ENCODE measurements at places on chromosomes 7 and 10. TPM values are rescaled to one million over a fixed set of nuclear protein-coding genes. Genes with fewer than 3 reads are reported as not detected.

- no peak overlapping the region for H3K4me3 ChIP-seq
- DNase-seq = no peak
- no peaks in the 10 kb centered on the region for H3K27me3 ChIP-seq
- H3K4me1 ChIP-seq = no peaks in the 10 kb centered on the region
- no peak overlapping the region for H3K27ac ChIP-seq
- no peaks in the 10 kb centered on the region for H3K36me3 ChIP-seq
Measured at GRCh38 chr10:36170943-36171501, 528.9 kb upstream of the FZD8 start.

DNA sequence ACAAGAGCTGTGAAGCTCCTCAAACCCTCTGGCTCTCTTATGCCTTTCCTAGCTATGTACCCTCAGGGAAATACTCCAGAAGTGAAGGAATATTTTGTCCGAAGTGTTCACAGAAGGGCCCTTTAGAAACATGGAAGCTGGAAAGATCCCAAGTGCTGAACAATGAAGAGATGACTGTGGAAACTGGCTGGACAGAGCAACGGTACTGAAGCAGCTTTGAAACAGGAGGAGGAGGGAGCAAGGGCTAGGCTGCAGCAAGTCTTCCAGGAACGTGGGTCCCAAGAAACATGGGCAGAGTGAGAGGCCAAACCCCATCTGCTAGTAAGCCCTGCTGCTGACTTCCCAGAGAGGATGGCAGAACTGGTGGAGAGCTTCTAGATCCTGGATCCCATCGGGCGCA lies 3.0 kb upstream of the PSAP start:
- H3K4me3 ChIP-seq = no peak overlapping the region
- no peaks in the 10 kb centered on the region for H3K36me3 ChIP-seq
- no peak overlapping the region for H3K27ac ChIP-seq
- DNase-seq = no peak

DNA sequence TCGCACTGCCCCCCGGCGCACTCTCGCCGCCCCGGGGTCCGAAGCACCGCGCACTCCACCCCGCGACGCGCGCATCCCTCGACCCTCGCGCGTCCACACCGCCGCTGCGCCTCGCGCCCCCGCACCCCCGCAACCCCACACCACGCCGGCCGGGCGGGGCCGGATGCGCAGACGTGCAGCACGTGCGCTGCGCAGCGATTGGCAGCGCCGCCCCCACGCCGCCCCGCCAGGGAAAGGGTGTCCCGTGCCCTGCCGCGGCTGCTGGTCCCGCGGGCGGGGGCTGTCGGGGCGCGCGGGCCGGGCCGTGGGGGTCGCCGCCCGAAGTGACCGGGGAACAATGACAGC lies 53.7 kb upstream of the KDM7A start:
- H3K4me3 ChIP-seq = peak overlapping the region; percentile 70
- H3K36me3 ChIP-seq = no peaks in the 10 kb centered on the region
- H3K27me3 ChIP-seq = no peaks in the 10 kb centered on the region
- peak; percentile 78 for DNase-seq

DNA sequence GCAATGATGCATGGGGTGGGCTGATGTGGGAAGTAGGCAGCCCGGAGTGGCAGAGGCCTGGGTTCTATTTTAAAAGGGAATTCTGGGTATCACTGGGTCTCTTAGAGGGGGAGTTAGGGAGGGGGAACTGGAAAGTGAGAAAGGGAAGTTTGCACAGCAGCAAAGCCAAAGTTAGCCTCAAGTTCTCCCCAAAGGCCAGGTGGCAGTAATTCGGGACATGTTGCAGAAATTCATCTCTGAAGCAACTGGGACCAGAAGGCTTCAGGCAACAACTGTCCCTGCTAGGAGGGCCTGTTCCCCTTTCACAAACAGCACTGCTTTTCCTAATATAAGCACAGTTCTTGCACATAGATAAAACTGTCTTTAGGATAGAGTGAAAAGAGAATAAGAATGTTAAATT lies 67.4 kb downstream of the NOD1 start:
- H3K27me3 ChIP-seq = no peaks in the 10 kb centered on the region
- H3K4me3 ChIP-seq = no peak overlapping the region
- no peak overlapping the region for H3K27ac ChIP-seq
- H3K36me3 ChIP-seq = no peaks in the 10 kb centered on the region
- no peak for DNase-seq
- no peaks in the 10 kb centered on the region for H3K4me1 ChIP-seq

DNA sequence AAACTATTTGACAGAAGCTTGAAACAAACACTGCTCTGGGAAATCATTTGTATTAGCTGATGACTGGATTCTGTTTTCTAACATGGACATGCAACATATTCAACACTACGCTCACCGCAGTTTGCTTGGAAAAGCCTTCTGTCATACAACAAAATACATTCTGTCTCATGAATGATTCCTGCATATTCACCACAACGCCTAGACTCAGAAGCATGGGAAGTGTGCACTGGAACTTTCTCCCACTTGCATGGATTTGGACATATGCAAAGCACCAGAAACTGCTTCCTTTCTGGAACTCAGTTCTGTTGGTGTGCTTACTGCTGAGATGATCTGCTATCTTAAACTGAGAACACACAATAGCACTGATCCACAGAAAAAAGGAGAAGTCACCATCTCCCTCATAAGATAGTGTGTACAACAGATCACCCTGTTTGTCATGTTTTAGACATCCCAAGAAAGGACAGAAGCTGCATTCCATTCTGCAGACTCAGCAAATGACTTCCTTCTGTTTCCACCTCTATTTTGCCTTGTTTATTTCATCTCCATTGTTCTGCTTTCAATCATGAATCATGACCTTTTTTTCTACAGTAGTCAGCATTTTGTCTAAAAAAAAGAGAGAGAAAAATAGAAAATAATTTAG lies 115.8 kb downstream of the HTR7 start:
- no peaks in the 10 kb centered on the region for H3K36me3 ChIP-seq
- no peak overlapping the region for H3K4me3 ChIP-seq
- H3K4me1 ChIP-seq = no peaks in the 10 kb centered on the region

- H3K4me1 ChIP-seq = no peaks in the 10 kb centered on the region
- H3K36me3 ChIP-seq = no peaks in the 10 kb centered on the region
- DNase-seq = no peak
- no peak overlapping the region for H3K27ac ChIP-seq
- no peak overlapping the region for H3K4me3 ChIP-seq
- H3K27me3 ChIP-seq = no peaks in the 10 kb centered on the region
Measured at GRCh38 chr10:25498645-25499044, 323.8 kb downstream of the GPR158 start.

DNA sequence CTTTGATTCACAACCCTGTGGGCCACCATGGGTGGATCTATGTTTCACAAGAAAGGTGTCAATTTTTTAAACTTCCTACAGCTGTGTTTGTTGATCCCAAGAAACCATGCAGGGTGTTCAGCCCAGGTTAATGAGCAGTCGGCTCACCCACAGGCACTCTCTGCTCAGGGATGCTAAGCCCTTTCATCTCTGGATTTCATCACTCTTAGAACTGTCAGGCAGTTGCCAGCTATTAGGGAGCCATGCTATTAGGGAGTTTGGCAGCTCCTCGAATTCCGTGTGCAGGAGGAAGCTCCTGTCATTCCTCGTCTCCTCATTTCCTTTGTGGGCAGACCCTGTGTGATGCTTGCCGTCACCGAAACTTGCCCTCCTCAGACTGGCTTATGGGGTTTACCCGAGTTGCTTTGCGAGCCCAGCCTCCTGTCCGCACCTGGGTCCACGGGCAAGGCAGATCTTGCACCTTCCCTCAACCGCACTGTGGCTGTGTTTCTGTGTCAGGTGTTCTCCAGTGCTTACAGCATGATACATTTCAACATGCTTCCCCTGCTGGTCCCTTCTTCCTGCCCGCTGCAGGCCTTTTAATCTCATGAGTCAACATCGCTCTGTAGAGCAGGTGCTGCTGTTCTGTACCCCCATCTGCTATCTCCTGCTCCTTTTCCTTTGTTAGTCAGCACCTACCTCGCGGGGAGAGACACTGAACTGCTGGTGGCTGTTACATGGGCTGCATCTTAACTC lies 509.8 kb downstream of the SUGCT start:
- no peaks in the 10 kb centered on the region for H3K27me3 ChIP-seq
- no peak for DNase-seq
- H3K36me3 ChIP-seq = no peaks in the 10 kb centered on the region
- H3K4me1 ChIP-seq = peaks cover 3% of the 10 kb centered on the region

DNA sequence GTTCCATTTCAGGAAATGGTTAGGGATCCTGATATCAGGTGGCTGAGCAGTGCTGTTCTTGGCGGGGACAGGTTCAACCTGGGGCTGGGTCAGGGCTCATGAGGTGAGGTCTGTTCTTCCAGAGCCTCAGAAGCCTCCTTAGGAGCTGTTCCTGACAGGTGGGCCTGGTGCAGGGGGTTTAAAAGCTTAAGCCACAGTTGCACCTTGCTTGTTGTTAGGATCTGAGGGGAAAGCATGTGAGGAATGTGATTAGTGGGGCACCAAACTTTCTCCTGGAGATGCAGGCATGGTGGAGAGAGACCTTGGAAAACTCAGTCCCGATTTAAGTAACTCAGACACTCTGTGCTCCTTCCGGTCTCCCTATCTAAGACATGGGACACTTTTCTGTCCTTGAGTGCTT lies 18.7 kb upstream of the CRHR2 start:
- H3K27me3 ChIP-seq = no peaks in the 10 kb centered on the region
- H3K4me3 ChIP-seq = no peak overlapping the region
- H3K4me1 ChIP-seq = peaks cover 14% of the 10 kb centered on the region
- no peaks in the 10 kb centered on the region for H3K36me3 ChIP-seq
- no peak overlapping the region for H3K27ac ChIP-seq

- H3K27ac ChIP-seq = no peak overlapping the region
- no peak overlapping the region for H3K4me3 ChIP-seq
- no peaks in the 10 kb centered on the region for H3K27me3 ChIP-seq
Measured at GRCh38 chr10:103457176-103457712, 1.5 kb downstream of the CALHM1 start.

DNA sequence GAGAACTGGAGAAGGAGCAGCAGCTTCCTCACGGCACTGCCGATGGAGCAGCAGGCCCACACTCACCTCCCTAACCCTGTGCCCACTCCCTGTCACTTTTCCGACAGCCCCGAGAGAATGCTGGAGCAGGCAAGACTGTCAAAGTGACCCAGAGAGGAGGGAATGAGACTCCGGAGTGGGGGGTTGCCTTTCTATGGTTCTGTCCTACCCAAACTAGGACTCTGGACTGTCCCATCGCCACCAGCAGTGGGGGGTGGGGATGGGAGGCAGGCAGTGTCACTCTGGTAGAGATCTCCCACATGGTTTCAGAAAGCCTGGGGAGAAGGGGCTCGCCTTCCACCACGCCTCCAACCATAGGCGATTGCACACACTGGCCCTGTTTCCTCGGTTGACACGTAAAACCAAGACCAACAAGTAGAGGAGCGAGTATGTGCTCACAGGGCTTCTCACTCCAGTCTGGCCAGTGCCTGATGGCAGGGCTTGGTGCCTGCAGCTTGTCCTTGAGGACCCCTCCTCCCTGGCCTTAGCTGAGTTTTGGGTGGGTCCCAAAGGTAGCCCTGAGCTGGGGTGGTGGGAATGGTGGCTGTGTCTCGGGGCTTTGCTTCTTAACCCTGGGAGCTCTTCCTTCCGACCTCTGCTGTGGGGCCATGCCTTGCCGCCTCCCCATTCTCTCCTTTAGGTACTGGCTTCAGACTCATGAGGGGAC lies 148.5 kb downstream of the PTPN20 start:
- no peaks in the 10 kb centered on the region for H3K27me3 ChIP-seq
- H3K27ac ChIP-seq = no peak overlapping the region
- H3K4me3 ChIP-seq = no peak overlapping the region

GRCh38 chr7:2475678-2476015 lies 551 bp downstream of the GRIFIN start:
- no peak overlapping the region for H3K27ac ChIP-seq
- H3K4me3 ChIP-seq = no peak overlapping the region
- no peak for DNase-seq

- no peaks in the 10 kb centered on the region for H3K27me3 ChIP-seq
- no peak for DNase-seq
- H3K36me3 ChIP-seq = peaks cover 78% of the 10 kb centered on the region
- H3K4me1 ChIP-seq = peaks cover 24% of the 10 kb centered on the region
- no peak overlapping the region for H3K4me3 ChIP-seq
Measured at GRCh38 chr7:106874076-106874475, 9.0 kb downstream of the PIK3CG start.

GRCh38 chr7:5692112-5692844 lies 89.2 kb downstream of the RNF216 start:
- DNase-seq = no peak
- peaks cover 9% of the 10 kb centered on the region for H3K36me3 ChIP-seq

GRCh38 chr7:27172315-27172774 lies 1.8 kb downstream of the HOXA10 start:
- no peak overlapping the region for H3K27ac ChIP-seq
- H3K4me3 ChIP-seq = no peak overlapping the region
- peaks cover 59% of the 10 kb centered on the region for H3K4me1 ChIP-seq
- H3K36me3 ChIP-seq = no peaks in the 10 kb centered on the region
- no peak for DNase-seq

DNA sequence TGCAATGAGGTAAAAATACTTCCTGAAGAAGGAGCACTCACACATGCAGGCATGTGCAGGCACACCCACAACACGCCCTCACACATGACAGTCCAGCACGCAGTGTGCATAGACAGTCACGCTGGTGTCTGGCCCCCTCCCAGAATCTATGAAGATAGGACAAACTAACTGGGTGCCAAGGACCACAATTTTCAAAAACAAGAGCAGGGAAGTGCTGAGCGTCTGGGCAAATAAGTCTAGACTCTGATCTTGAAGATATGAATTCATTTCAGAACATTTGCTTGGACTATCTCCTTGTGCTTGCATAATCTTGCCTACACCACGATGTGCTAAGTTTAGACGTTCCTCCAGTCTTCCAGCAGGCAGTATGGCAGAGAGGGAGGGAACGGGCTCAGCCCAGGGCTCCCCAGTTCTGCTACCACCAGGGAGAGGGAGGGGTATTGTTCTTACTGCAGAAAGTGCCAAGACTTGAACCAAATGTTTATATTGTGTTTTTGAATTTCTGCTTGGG lies 276.5 kb upstream of the KLF6 start:
- no peaks in the 10 kb centered on the region for H3K36me3 ChIP-seq
- H3K27ac ChIP-seq = no peak overlapping the region
- H3K27me3 ChIP-seq = no peaks in the 10 kb centered on the region
- DNase-seq = no peak
- H3K4me3 ChIP-seq = no peak overlapping the region
- H3K4me1 ChIP-seq = peaks cover 24% of the 10 kb centered on the region

GRCh38 chr7:98913612-98914011 lies 35.3 kb downstream of the TRRAP start:
- no peak overlapping the region for H3K27ac ChIP-seq
- peaks cover 93% of the 10 kb centered on the region for H3K36me3 ChIP-seq
- no peak for DNase-seq
- H3K4me3 ChIP-seq = no peak overlapping the region
- H3K27me3 ChIP-seq = no peaks in the 10 kb centered on the region

Gene CLDN15
- total RNA-seq = 15.2 TPM

Gene DENND2A
- total RNA-seq = not detected

Gene GPR15LG
- not detected for total RNA-seq

Gene MAP3K8
- total RNA-seq = 28.9 TPM

Gene CRYGN
- total RNA-seq = 0.14 TPM

Gene KAZALD1
- total RNA-seq = not detected

Gene ADAM22
- total RNA-seq = 0.60 TPM

Gene BLNK
- total RNA-seq = not detected

Gene TACC2
- not detected for total RNA-seq

Gene MKI67
- total RNA-seq = 0.92 TPM
